OCI-LY7 (cell line): ENCODE measurements at places on chromosomes 11 and 22. TPM values are rescaled to one million over a fixed set of nuclear protein-coding genes. Genes with fewer than 3 reads are reported as not detected.

GRCh38 chr11:105937331-105937730 lies 84.7 kb downstream of the MSANTD4 start:
- no peak for DNase-seq

GRCh38 chr22:39153220-39153717 lies 789 bp upstream of the CBX7 start:
- DNase-seq: no peak

GRCh38 chr11:70142221-70142875 lies 60.7 kb upstream of the FADD start:
- no peak for DNase-seq

GRCh38 chr11:94635072-94635471 lies 67.9 kb downstream of the PIWIL4 start:
- DNase-seq: no peak

GRCh38 chr11:72204886-72205285 lies 11.7 kb upstream of the FOLR2 start:
- no peak for DNase-seq

DNA sequence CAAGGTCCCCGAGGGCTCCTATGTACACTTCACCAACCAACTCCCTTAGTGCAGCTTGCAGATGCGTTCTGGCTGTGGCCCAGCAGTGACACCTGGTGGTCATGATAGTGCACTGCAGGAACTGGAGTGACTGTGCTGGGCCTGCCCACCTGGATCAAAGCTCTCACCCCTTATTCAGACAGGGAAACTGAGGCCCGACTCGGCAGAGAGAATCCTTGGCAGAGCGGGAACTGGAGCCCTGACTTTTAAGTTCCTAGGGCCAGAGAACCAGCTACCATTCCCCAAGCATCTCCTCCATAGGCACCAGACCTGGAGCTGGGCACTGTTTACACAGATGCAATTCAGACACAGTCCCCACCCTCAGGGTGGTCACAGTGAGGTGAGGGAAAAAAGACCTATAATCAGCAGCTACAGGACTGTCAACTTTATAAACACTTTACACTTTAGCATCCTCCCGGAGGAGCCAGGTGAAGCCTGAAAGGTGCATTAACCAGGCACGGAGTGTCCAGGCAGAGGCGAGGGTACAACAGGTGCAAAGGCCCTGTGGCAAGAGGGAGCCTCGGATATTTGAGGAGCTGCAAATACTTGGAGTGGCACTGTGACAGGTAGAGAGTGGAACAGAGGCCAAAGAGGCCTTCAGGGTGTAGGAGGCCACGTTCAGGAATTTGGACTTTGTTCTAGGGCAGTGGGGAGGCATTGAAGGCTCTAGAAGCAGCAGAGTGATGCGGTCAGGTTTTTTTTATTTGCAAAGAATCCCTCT lies 22.0 kb downstream of the RHBDD3 start:
- DNase-seq: peak; percentile 70

GRCh38 chr22:19016081-19016766 lies 80.1 kb upstream of the PRODH start:
- DNase-seq: no peak

DNA sequence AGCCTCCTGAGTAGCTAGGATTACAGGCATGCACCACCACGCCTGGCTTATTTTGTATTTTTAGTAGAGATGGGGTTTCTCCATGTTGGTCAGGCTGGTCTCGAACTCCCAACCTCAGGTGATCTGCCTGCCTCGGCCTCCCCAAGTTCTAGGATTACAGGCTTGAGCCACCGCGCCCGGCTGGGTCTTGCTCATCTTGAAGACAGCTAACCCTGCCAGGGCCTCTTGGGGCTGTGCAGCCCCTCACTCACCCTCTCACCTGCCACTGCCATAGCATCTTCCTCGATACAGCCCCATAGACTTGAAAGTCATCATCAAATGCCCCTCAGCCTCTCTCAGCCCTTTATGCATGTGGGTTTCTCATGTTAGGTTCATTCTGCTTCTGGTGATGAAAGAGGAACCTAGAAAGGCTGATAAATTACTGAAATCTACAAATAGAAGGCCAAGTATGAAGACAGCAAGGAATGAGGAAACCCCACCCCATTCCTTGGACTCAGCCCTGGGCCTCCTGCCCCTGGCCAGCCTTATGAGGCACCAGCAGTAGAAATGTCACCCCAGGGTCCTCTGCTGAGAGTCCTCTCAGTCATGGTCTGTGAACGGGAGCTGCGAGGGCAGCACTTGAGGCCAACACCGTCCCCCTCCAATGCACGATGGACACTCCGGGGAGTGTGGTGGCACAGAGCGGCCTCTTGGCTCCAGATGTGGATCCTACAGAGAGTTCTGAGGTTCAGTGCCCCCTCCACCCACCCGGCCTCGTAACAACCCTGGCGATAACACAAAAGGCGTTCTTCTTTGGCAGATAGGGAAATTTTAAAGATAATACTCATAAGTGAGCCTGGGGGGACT lies 24.8 kb downstream of the SCGB1A1 start:
- no peak for DNase-seq

DNA sequence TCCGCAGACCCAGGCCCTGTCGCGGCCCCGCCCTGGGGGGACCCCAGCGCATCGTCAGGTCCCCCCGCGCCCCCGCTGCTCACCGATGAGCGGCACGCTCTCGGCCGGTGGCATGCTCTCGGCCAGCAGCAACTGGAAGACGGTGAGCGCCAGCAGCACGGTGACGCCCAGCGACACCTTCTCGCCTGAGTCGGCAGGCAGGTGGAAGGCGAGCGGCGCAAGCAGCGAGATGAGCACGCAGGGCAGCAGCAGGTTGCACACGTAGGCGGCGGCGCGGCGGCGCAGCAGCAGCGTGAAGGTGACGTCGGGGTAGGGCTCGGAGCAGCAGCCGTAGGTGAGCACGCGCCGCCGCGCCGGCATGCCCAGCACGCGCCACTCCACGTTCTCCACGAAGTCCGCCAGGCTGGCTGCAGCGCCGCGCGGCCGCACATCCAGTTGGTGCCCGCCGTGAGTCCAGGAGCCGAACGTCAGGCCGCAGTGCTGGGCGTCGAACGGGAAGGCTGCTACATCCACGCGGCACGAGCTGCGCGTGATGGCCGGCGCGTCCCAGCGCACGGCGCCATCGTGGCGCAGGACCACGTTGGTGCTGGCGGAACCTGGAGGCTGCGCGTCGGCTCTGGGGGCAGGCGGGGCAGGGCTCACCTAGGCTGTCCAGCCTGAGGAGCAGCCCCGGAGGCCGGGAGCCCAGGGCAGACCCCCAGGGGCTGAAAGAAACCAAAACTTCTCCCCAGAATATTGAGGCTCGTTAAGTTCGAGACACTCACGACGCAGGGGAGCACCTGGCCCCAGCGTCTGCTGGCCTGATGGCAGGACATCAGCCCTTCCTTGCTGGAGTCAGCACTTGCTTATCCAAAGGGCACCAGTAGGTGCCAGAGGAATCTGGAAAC lies 3.8 kb downstream of the CHRNA10 start:
- DNase-seq: no peak

GRCh38 chr11:91129596-91129995 lies 906.7 kb upstream of the CHORDC1 start:
- no peak for DNase-seq

DNA sequence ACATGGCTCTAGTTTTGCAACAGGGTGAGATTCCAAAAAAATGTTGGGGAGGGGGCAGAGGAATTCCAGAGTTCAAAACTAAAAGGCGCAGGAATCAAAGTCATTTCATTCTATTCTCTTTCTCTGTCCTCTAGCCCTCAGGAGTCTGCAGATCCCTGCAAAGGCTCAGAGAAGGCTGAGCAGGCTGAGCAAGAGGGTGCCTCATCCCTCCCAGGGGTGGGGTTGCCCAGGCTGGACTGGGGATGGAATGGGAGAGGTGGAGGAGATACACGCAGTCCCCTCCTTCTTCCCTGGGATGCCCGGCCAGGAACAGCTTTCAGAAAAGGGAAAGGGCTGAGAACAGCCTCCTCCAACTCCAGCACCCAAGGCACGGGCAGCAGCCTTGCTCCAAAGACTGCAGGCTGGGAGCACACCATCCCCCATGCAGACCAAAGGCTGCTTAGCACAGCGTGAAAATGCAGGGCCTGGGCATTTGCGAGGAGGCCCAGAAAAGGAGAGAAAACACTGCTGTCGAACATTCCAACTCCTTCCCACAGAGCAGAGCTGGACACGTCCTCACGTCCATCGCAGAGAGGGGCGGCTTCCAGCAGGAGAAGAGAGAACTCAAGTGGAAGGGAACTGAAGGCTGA lies 51.8 kb downstream of the MN1 start:
- DNase-seq: no peak

DNA sequence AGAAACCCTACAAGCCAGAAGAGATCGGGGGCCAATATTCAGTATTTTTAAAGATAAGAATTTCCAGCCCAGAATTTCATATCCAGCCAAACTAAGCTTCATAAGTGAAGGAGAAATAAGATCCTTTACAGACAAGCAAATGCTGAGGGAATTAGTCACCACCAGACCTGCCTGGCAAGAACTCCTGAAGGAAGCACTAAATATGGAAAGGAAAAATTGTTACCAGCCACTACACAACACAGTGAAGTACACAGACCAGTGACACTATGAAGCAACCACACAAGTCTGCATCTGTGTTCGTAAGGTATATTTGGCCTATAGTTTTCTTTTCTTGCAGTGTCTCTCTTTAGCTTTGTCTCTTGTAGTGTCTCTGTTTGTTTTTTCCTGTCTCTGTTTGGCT lies 29.0 kb downstream of the TMEM225 start:
- no peak for DNase-seq

The NADSYN1 gene
- total RNA-seq: 121 and 122 TPM in 2 replicates

The ADAMTS8 gene
- total RNA-seq: not detected in 2 replicates
